ENCODE measurements at places on chromosomes 5 and 9.

DNA sequence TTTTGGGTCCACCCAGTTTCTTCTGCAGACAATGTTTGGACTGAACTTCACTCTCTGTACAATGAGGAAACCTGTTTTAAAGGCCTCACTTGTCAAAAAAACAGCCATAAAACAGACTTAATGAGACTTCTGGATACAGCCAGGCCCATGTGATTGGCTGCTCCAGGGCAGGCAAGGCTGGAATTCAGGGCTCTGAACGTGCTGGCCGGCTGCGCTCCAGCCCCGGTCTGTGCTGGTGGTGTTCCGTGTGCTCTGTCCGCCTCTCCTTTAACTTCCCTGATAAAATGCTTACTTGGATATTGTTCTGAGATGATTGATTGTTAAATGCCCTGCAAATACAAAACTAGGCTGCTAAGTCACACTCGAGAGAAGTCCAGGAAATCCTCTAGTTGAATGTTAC lies 131.2 kb upstream of the KLF4 start:
- DNase-seq: no peak

- DNase-seq: peak; percentile 23
These were observed 27.9 kb upstream of the MGAT1 start for GRCh38 chr5:180830253-180831138.

GRCh38 chr5:1107167-1108022 lies 4.5 kb downstream of the SLC12A7 start:
- DNase-seq: no peak

DNA sequence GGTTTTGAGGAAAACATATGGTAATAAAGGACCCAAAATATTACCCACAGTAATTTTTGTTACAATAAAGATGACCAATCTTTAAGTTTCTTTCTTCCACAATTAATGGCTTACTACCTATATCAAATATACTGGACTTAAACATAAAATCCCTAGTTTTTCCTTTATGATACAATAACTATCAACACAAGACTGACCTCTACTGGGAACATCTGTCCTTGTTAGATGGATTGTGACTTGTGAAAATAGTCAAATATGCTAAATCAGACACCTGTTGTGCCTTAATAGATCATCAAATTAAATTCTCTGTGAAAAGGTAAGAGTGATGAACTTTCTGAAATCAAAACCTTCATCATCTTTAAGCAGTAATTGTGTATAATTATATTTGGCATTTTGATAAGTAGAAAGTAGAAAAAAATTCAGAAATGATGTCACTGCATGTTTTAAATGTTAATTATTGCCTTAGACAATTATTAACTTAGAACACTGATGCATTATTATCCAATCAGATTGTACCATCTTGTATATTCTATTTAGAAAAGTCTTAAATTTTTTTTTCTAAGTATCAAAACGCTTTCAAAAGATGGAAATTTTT lies 113.6 kb downstream of the DEPDC1B start:
- DNase-seq: no peak

DNA sequence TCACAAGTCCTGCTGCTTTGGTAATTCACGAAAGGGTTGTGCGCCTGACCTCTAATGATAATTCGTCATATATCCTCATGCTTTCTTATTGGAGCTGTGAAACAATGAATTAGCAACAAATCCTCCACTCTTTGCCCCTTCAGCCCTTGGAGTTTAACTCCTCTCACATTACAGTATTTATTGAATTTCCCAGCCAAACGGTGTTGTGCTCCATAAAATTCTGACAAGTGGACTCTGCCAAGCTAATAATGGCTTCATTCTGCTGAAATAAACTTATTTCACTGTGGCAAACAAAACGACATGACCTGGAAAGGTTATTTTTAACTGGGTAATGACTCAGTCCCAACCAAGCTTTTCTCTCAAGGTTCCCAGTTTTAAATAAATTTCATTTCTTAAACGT lies 984.4 kb upstream of the DMAC1 start:
- DNase-seq: no peak

GRCh38 chr9:33042473-33042872 lies 17.4 kb downstream of the DNAJA1 start:
- no peak for DNase-seq

DNA sequence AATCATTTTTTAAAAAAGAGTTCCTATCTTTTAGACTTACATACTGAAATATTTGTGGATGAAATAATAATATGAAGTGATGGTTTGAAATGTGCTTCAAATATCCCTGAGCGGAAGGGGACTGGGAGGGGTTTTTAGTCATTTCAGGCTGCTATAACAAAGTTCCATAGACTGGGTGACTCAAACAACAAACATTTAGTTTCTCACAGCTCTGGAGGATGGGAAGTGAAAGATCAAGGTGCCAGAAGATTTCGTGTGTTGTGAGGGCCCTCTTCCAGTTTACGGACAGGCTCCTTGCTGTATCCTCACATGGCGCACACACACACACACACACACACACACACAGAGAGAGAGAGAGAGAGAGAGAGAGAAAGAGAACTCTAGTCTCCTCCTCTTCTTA lies 27.1 kb upstream of the TEX10 start:
- DNase-seq: no peak

DNA sequence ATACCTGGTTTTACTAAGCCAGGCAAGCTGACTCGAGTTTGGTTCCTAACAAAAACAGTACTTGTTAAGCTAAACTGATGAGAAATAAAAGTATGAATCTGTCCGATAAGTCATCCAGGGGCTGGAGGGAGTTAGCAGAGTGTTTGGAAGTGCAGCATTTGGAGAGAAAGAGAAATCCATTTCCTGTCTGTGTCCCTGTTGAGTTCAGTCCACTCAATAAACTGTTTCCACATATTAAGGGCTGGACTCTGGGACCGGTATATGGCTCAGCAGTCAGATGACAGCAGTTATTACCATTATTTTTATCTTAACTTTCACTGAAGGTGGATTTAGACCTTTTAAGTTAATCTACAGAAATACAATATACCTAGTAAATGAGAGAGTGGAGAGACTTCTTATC lies 130.6 kb upstream of the ADRA1B start:
- no peak for DNase-seq

Measured in stimulated activated CD4-positive, alpha-beta T cell treated with anti-CD3 and anti-CD28 coated beads, Interleukin-1b, Interleukin-23, amount 100 ng/mL, for 1 hour (primary cell).